ENCODE measurements at places on chromosomes 5 and 9.

DNA sequence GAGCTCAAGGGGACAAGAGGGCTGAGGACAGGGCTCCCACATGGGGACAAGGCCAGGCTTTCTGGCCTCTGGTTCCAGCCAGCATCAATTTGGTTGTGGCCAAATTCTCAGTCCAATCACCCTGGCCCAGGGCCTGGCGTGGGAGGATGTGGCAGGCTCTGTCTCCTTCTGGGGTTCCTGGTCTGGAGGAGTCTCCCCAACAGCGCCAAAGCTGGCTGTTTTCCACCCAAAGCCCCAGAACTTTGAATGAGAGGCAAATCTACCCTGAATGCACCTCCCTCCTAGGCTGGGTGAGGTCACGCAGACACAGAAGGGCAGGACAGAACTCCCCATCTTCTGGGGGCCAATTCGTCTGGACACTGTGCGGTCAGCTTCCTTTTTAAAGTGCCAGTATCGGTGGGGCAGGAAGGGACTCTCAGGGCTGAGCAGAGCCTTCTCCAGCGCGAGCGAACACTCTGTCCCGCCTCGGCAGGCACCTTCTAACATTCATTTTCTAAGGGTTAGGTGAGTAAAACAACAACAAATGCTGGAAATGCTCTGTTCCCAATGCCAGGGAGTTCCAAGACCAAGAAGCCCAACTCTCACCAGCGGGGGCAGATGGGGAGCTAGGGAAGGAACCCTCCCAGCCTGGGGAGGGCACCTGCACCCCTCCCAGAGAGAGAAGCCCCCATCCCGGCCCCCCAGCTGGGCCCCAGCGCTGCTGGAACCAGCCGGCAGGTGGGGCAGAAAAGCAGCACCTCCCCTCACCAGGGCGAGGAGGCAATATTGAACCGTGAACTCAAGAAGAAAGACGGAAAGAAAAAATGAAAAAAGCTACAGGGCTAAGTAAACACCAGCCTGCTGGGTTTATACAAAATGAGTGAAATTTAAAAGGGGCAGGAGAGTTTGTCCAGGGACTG, 3.7 kb upstream of the DPM2 start:
- peak; percentile 52 for DNase-seq

DNA sequence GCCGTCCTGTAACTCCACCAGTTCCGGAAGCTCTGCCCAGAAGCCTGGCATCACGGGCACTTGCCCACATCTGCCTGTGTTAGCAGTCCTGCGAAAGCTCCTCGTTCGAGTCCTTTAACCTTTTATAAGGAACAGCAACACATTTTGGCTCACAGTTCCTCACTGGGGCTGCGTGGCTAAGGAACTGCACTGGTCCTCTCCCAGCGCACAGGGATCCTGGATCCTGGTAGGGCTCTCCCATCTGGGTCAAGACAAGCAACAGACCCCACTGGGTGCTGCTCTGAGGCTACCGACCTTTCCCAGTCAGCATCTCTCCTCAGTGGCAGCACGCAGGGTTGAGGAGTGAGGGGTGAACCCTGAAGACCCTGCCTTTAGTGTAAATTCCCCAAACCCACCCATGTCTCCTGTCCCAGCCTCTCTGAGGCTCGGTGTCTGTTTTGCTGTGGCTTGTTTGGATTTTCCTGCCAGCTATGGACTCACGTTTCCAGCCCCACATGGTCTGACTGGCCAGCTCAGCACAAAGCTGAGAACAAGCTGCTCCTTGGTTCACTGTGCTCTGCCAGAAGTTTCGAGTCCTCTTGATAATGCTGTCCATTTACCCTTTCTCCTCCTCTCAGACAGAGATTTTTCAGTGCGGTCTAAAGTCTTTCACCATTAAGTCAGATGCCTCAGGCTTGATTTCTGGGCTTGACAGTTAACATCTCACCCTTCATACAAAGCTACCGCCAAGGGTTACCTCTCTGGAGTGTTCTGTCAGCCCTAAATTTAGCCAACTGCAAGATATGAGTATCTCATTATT, 80.0 kb downstream of the AK8 start:
- DNase-seq, result no peak

DNA sequence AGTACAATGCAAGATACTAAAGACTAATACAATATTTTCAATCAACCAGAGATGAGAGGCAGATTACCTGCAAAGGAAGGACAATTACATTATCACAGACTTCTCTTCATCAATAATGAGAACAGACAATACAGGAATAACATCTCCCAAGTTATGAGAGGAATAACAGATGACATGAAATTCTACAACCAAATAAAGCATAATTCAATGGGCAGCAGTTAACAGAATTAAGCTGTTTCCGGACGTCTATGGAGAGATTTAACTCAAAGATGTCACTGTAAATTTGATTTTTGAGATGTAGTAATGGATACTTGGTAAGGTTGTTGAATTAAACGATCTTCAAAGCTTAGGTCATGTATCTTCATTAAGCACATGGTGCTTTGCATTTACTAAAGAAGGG, 19.8 kb upstream of the PARP8 start:
- DNase-seq, result no peak

DNA sequence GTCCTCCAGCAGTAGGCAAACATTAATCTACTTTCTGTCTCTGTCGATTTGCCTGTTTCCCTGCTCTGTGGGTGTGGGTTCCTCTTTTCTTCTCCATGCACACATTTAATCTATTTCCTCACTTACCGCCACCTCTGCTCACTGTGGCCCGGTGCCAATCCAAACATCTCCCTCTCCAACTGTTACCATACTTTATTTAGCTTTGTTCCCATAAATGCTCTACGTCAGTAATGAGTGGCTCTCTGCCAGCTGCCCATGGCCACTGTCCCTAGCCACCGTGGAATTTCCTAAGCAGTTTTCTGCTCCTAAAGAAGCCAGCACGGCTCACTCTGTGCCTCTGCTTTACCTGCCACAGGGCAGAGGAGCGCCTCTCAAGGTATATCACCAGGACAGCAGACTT, 19.5 kb upstream of the GOLPH3 start:
- peak; percentile 99 for DNase-seq

GRCh38 chr9:106868087-106868486, 5.1 kb downstream of the ZNF462 start:
- DNase-seq, result no peak

DNA sequence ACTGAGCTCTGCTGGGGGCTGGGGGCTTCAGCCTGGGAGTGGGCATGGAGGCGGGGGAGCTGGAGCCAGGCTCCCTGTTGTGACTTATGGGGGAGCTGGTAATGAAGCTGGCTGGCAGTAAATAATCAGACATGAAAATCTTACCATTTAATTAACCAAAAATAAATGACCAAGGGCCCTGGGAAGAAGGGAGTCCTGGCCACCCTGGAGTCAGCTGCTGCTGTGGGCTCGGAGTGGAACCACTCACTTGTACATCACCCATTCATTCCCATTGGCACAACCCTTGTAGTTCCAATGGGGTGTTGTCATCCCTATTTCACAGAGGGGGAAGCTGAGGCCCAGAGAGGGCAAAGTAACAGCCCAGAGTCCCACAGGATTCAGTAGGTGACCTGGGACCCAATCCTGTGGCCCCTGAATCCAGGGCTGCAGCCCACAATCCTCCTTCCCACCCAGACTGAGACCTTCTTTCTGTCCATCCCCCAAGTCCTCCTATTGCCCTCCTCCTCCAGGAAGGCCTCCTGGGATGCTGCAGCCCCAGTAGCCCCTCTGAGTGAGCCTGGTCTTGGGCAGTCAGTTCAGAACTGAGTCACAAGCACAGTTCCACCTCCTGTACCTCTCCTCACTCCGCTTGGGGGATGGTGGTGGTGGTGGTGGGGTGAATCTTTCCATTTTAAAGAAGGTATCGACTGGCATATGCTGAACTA, 259.4 kb upstream of the MVB12B start:
- no peak for DNase-seq

GRCh38 chr9:93955981-93956784, 1.0 kb upstream of the BARX1 start:
- DNase-seq, result no peak

Data from NCI-H69 (cell line).